ENCODE measurements at places on chromosomes 16 and 17.

DNA sequence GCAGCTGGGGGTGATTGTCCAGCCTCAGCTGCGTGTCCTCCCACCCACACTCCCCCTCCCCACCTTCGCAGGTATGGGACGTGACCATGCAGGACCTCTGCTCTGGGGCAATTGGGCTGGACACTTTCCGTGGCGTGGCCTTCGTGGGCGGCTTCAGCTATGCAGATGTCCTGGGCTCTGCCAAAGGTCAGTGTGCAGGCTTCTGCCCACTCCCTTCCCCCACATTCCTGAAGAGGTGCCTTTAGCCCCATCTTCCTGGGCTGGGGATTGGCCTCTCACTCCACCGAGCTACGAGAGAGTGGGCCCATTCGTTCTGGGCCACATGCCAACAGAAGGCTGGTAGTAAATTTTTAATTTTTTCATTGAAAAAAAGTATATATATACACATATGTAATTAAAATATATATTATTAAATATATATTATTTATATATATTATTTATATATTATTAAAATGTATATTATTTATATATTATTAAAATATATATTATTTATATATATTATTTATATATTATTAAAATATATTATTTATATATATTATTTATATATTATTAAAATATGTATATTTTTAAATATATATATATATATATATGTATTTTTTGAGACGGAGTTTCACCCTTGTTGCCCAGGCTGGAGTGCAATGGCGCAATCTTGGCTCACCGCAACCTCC, 18.5 kb downstream of the PFAS start:
- no peak for DNase-seq

DNA sequence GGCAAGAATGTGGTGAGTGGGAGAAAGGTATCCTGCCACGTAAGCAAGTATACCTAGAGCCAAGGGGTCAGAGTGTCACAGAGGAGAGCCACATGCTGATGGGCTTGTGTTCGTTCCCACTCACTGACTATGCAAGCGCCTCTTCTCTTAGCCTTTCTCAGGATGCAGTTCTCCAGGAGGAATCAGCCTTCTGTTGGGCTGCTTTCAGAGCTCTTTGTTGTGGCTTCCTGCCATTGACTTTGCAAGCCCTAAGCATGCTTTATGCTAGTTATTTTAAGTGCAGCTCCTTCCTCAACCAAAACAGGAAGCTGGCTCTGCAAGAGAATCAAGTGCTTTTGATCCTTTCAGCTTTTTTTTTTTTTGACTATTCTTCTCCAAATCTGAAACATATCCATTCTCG, 66.6 kb downstream of the SIAH1 start:
- DNase-seq = no peak

GRCh38 chr17:72878975-72879660, 213.4 kb downstream of the SLC39A11 start:
- DNase-seq = no peak

GRCh38 chr17:75102385-75102821, 7.4 kb upstream of the ARMC7 start:
- no peak for DNase-seq

DNA sequence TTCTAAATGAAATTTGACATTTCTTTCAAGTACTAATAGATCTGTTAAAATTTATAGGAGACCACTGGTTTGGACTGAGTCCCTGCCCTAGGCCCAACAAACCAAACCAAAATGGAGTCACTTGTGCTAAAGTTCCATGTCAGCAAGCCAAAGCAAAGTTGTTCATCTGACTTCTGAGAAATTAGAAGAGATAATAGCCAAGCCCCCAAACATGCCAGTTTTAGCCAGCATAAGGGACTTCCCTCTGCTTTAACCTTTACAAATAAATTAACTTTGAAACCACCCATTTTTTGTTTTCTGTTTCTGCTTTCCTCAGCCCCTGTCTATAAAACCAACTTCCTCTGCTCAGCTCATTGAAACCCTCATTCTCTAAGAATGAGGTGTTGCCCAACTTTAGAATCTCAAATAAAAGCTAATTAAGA, 18.9 kb downstream of the CDR2 start:
- no peak for DNase-seq

GRCh38 chr17:56710986-56711385, 117.5 kb downstream of the NOG start:
- DNase-seq = no peak

DNA sequence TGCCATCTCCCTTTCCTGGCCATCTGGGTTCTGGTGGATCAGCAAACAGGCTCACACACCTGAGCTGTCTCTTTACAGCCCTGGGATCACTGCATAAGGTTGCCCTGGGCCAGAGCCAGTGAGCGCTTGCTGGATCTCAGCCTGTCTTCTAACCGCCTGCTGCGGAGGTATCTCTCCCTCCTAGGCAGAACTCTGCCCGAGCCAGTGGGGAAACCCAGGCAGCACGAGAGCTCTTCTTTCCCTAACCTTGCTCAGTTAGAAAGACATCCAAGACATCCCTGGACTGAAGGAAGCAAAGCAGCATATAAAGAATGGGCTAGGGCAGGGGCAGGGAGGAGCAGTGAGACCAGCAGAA, 6.4 kb downstream of the HAS3 start:
- no peak for DNase-seq

DNA sequence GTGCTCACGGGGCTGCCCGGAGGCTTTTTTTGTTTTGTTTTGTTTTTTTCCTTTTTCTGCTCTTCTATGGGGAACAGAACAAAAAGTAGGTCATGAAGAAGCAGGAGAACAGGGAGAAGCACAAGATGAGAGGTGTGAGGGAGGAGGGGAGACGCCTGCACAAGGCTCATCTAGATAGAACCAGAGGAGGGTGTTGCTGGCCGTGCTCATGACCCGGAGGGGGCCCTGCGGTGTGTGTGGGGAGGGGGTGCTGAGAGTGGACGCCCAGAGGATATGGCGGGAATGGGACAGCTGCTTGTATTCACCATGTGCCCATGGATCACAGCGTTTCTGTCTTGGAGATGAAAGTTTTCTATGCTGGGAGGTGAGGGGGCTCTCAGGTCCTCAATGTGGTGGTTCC, 183.7 kb downstream of the FOXL1 start:
- DNase-seq = no peak

- no peak for DNase-seq
Observed at GRCh38 chr16:81817789-81818567, 38.9 kb downstream of the PLCG2 start.

GRCh38 chr17:79628861-79629547, 18.2 kb upstream of the RBFOX3 start:
- DNase-seq = no peak

DNA sequence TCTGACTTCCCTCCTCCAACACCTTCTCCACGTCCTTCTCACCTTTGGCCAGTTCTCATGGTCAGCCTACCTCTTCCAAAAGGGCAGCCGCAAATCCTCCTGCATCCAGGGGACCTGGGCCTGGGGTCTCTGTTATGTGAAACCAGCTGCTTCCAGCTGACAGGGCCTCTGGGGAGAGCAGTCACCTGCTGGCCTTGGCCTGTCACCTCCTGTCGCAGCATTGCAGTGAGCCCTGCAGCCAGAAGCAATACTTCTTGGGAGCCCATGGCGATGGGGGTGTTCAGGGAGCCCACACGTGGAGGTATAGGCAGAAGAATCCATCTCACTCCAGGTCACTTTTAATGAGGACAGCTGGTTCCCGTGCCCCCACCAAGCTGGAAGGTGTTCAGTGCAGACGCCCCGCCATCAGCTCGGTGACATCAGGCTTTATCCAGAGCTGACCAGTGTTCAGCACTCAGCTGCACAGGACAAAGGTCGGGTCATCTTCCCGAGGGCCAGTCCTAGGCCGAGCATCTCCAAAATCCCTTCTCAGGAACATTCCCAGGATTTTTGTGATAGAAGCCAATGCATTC, 1.7 kb upstream of the SLC47A2 start:
- DNase-seq = no peak

- no peak for DNase-seq
Observed at GRCh38 chr17:77475016-77475976, 334.5 kb downstream of the SEC14L1 start.

- DNase-seq = no peak
Observed at GRCh38 chr16:79451196-79451816, 149.2 kb downstream of the MAF start.

GRCh38 chr17:77616254-77616731, 342.2 kb upstream of the TNRC6C start:
- no peak for DNase-seq

DNA sequence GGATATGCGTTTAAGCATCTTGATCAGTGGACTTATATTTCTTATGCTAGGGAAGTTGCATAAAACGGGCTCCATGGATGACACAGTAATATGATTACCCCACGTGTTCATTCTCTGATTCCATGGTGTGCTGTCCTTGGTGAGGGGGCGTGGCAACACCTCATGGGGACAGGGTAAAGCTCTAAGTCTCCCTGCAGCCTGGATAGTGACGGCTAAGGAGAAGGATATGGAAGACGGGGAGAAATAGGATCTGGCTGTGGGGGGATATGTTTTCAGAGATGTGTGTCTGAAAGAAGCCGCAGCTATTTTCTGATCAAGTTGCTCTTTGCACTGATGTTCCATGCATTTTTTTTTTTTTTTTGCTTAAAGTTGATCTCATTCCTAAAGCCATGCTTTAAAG, 84.3 kb downstream of the MARCHF10 start:
- no peak for DNase-seq

GRCh38 chr16:56758930-56759329, 29.0 kb downstream of the NUP93 start:
- no peak for DNase-seq

DNA sequence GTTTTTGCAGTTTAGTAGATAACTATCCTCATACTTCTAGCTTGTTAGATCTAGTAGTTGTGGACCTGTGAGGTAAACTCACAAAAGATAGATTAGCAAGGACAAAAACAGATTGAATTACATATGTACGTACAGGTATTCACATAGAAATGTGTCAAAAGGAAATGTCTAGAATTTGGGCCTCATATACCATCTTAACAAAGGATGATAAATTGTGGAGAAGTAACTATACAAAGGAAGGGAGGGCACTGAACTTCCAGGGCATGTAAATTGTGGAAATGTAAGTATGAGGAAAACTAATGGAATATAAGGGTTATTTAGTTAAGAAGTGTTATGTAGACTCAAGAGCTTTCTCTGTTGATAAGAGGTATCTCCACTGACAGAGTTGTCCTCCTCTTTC, 477.3 kb downstream of the KCNJ2 start:
- DNase-seq = no peak
